PC-3 (cell line): ENCODE measurements at places on chromosomes 4 and X.

DNA sequence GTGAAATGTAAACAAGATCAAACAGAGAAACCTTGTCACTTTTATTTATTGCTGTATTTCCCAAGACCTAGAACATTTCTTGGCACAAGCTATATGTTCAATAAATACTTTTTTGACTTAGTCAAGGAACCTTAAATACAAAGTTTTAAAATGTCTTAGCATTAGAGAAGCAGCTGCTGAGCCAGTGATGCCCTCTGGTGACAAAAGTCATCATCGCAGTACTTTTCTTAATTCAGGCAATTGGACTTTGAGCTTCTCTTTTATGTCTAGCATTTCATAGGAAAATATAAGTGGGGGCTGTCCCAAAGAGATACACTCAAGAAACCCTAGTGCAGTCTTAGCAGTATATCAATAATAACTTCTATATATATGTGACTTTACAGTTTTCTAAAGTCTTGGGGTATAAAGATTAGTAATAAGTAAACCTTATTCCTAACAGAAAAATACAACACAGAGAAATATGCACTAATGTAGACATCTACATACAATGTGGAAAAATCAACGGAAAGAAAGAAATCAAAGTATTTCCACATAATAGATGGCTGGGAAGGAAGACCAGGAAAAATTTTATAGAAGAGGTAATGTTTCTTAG is 118.4 kb downstream of the DTHD1 start:
- peak; percentile 53 for DNase-seq

DNA sequence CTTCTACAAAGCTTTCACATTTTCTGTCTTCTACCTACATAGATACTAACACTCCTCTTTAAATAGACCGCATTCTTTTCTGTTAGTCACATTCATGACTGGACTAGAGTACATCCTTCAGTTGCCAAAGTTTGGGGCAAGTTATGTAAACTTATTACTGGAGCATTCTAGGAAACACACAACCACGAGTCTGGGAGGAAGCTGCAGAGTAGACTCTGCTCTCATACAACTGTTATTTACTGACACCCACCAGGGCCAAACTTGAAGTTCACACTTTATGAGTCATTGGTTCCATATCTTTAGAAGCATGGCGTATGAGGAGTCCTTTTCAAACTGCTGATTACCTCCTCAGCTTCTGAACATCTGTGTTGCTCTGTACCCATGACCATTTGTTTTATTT is 87.0 kb downstream of the RNF150 start:
- DNase-seq = peak; percentile 60

DNA sequence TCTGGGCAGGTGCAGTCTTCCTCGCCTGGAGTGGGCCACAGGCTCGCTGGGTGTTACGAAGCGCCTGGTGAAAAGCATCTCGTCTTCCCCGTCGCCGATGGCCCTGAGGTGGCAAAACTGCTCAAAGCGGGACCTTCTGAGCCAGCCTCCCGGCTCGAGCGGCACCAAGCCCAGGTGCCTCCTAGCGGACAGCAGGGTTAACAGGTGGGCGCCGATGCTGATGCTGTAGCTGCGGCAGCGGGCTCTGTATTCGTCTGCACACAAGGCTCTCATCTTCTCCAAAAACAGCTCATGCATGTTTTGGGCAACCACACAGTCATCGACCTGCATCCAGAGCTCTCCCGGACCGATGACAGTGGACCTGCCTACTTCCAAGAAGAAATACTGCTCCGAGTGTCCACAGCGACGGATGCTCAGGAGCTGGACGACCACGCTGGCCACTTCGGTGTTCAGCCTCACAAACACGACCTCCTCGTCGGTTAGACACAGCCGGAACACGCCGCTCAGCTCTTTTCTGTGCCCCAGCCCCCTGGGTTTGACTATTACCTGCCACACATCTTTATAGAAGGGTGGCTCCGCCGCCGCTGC is 1.2 kb downstream of the IRS4 start:
- DNase-seq = no peak

- DNase-seq = no peak
These were observed 9.9 kb upstream of the SPON2 start for GRCh38 chr4:1182313-1182712.

- DNase-seq = no peak
These were observed 22.7 kb upstream of the PLA2G12A start for GRCh38 chr4:109752525-109752924.

DNA sequence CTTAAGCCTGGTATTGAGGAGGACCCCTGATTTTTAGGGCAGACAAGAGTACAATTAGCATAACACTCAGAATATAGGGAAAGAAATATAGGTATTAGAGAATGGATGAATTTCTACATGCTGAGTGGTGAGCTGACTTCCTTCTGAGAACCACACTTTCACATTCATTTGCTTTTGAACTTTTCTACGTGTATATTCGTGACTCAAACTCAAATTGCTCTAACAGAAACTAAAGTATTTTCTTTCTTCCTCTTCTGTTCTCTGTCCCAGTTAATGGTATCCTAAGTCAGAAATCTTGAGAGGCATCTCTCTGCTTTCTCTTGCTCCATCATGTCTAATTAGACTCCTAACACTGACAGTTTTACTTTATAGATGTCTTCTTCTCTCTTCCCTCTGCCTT is 103.2 kb upstream of the CITED1 start:
- DNase-seq = no peak

DNA sequence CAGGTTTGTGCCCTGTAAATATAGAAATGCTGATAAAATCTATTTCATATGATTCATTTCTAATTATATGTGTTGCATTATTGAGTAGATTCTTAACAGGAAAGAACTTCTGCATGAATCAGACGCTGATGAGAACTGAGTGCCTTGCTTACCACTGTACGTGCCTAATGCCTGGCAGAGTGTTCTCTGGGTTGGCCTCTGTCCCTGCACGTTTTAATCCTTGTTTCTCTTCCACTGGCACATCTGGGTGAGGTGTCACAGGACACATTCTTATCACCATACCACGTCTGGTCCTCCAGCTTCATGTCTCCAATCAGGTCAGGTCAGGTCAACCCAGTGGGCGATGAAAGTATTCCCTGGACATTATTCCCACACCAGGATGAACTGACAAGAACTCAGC is 53.6 kb downstream of the KLF3 start:
- DNase-seq = no peak

GRCh38 chrX:105150557-105150956 is 69.9 kb downstream of the TEX13A start:
- no peak for DNase-seq

- peak; percentile 82 for DNase-seq
These were observed 141.8 kb upstream of the PRDX4 start for GRCh38 chrX:23525531-23525930.

- no peak for DNase-seq
These were observed 149.9 kb downstream of the SLC10A7 start for GRCh38 chr4:146371812-146372211.

DNA sequence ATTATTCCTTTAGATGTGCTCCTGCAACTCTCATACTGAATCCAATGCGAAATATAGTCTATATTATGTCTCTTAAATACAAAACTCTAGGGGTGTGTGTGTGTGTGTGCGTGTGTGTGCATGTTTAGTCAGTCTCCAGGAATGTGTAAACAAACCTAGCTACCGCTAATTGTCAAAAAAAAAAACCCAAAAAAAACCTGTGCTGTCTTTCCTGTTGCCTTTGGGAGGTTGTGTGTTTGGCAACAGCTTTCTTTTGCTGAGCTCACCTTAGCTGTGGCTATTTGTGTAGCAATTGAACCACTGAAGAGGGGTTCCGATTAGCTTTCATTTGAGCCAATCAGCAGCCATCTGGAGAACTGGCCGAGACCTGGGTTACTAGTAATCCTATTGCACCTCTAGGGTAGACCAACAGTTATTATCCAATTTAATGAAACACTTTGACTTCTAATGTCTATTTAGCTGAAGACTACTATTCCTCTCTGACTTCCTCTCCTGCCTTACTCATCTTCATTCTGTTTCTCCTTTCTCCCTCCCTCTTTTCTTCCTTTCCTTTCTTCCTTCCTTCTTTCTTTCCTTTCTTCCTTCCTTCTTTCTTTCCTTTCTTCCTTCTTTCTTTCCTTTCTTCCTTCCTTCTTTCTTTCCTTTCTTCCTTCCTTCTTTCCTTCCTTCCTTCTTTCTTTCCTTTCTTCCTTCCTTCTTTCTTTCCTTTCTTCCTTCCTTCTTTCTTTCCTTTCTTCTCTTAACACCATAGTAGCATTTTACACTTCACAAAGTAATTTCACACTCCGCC is 471.1 kb downstream of the GBA3 start:
- DNase-seq = peak; percentile 77

DNA sequence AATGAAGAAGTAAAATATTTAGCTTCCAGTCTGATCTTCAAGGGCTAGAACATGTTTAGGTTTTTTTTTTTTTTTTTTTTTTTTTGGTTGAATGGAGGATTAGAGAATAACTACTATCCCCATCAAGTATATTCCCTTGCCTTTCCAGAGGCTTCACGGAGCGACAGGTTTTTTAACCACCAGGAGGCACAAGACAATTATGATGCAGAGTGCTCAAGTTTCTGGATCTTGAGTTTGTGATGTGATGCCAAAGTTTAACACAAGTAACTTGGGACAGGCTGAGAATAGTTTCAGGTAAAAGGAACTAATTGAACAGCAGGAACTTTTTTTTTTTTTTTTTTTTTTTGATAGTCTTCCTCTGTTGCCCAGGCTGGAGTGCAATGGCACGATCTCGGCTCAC is 30.3 kb downstream of the CCNI start:
- DNase-seq = peak; percentile 16

DNA sequence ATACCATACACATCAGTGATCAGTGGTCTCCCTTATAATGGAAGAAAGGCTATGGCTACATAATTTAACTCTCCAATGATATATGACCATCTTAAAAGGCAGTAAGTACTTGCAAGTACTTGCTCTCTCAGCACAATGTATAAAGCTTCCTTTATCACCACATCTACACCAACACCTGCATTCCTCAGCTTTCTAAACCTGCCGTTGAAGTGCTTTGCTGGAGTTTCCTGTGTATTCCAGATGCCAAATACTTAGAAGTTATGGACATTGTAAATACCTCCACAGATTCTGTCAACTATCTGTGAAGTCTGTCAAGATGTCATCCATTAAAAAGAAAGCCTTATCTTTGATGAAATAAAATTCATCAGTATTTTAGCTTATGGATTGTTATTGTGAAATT is 335.0 kb upstream of the GALNTL6 start:
- DNase-seq = no peak

GRCh38 chr4:76377911-76378310 is 43.0 kb downstream of the CCDC158 start:
- peak; percentile 36 for DNase-seq

GRCh38 chr4:34644579-34645115 is 1599.7 kb downstream of the ARAP2 start:
- no peak for DNase-seq

DNA sequence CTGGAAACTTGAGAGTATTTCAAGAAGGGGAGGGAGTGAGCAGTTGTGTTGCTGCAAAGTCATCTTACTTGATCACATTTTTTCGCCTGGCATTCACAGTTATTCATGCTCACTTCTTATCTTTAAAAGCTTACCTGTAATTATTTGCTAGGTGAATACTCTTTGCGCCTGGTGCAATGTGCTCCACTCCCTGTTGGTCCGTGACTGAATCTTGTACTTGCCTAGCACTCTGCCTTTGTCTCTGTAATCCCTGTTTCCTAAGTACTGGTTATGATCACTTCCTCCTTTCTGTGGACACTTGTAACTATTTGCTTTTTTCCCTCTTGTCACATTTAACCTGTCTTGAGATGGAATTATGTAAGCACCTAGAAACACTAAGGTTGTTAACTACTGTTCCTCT is 5.8 kb downstream of the BMP2K start:
- DNase-seq = no peak

DNA sequence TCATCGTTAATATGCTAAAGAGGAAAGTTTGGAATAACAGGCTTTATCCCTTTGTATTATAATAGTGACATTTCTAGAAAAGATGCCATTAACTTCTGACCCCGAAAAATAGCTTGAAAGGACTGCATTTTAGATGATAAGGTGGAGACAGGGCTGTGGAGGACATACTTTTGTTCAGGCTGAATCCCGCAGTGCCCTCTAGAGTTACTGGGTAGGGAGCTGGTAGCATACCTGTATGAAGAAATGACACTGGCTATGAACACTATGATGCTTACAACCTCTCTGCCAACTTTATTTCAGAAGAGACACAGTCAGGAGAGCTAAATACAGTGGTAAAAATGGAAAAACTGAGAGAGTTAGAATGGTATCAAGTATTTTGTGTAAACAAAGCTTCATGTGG is 8.1 kb downstream of the IL1RAPL1 start:
- DNase-seq = no peak

DNA sequence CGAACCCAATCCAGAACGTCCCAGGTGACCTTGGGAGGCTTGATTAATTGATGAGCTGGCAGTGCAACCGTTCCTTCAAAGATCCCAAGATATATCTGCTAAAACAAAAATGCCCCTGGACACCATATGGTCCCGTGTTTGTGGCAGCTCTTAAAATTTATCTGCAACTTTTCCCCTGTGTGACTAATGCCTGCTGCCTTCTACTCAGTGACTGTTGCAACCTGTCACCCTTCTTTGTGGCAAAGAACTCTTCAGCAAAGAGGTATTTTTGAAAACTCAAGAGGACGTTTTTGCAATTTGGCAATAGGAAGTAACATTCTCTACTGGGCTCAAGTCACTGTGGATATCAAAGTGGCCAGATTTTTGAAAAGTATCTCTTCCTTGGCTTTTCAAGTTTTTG is 75.8 kb upstream of the SOD3 start:
- no peak for DNase-seq

DNA sequence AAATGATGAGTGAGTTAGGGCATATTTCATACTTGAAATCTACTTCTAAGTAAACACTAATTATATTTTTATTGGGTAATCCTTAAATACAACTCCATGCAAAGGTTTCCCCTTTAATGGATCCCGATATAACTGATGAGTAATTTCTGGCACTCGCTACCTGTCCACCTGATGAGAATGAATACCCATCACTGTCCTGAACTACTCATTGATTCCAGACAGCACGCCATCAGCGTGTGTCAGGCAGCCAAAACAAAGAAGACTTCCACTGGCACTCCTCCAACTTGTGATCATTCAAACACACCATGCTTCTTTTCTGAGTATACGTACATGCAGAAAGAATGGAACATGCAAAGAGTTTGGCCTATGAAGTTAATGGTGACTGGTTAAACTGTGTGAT is 69.4 kb downstream of the HCCS start:
- DNase-seq = peak; percentile 73

GRCh38 chr4:101141230-101141629 is 206.1 kb downstream of the PPP3CA start:
- no peak for DNase-seq

DNA sequence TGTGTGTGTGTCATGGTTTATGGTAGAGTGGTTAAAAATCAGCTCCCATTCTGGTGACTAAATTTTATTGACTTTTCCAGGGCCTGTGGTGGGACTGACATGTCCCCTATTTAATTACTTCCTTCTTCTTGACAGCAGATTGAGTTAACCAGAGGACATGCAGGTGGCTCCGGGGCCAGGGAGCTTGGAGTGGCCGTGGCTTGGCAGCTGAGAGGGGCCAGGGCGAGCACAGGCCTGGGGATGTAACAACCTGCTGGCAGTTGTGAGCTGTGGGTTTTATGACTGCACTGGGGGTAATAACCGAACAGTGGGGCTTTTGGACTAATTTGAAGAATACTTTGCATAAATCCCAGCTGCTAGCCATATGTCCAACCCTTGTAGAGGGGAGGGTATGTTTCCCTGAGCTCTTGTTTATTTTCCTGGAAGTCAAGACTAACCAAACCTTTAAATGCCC is 186.0 kb downstream of the MID1IP1 start:
- DNase-seq = peak; percentile 25

- DNase-seq = peak; percentile 20
These were observed 9.0 kb upstream of the PAGE5 start for GRCh38 chrX:55210931-55211677.

GRCh38 chrX:19863857-19864223 is 23.6 kb downstream of the SH3KBP1 start:
- DNase-seq = no peak
